ENCODE measurements at places on chromosomes 2 and 18. TPM values are rescaled to one million over a fixed set of nuclear protein-coding genes. Genes with fewer than 3 reads are reported as not detected.

DNA sequence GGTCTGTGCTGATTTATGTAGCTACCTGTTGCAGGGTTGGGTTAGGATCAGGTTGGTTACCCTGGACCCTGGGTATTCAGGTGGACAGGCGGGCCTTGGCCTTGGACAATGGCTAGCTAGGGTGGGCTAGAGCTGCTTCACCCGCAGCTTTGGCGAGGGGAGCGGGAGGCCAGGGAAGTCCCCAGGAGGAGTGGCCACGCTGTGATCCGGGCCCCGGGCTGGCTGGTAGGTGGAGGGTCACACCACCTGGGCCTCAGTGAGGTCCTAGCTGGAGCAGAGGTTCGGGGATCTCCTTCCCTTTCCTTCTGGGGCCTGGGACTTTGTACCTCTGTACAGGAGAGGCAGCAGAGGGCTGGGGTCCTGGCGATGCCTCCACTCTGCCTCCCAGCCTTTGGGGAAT is 9.8 kb downstream of the RTP5 start:
- DNase-seq: no peak

EHD3 gene
- total RNA-seq: 20.9 TPM

GRCh38 chr2:16652296-16653082 is 13.1 kb downstream of the CYRIA start:
- DNase-seq: peak; percentile 33

- no peak for DNase-seq
Measured at GRCh38 chr2:101802329-101802728, 104.8 kb downstream of the MAP4K4 start.
